ENCODE measurements at places on chromosomes 3 and 15.

DNA sequence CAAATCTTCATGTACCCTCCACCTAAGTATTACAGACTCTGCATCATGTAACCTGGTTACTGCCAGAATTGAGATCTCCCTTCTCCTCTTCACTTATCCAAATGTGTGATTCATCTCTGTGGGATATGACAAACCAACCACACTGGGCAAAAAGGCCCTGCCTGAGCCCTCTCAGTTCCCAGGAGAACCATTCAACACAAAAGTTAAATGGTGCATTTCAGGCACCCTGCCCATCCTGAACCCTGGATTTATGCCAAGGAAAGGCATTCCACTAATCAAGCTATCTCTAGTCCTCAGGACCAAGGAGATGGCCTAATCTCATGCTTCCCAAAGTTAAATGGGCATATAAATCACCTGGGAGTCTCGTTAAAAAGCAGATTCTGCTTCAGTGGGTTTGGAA is 108.5 kb downstream of the TNIK start:
- no peak for DNase-seq

DNA sequence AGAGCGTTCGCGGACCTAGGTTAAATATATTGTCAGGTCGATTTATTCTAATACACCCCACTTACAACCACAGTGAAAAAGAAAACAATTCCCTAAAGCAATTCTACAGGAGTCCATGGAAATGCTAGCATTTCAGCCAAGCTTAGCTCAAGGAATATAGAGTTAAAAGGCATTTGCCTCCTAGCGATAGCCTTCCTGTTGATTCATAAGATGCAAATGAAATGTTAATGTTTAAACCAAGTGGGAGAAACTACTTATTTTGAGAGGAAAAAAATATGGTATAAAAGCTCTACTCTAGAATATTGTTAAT is 1.7 kb upstream of the ALCAM start:
- peak; percentile 90 for DNase-seq

DNA sequence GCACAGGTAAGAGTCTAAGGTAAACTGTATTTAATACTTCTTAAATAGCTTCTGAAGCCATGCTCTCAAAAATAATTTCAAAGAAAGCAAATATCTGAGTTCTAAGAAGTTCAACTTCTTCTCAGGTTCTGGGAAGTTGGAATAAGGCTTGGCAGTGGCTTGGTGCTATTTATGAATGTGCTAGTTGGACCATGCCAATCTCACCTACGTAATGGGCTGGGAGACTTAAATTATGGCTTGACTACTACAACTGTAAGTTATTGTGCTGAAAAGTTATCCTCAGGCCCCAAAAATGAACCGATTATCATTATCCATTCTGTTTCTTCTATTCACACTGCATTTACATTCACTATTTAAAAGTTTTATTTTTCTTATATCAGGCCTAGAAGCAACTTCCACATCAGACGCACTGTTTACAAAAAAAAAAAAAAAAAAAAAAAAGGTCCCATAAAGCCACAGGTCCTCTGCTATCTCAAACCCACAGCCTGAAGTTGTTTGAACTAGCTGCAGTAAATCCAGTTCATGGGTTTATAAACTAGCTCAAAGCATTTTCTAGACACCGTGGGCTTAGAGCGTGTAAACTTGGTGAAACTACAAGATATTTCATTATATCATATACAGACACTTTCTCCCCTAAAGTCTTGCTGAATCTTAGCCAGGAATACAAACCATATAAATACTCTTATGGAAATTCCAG is 3.4 kb downstream of the LRIG1 start:
- DNase-seq = no peak

DNA sequence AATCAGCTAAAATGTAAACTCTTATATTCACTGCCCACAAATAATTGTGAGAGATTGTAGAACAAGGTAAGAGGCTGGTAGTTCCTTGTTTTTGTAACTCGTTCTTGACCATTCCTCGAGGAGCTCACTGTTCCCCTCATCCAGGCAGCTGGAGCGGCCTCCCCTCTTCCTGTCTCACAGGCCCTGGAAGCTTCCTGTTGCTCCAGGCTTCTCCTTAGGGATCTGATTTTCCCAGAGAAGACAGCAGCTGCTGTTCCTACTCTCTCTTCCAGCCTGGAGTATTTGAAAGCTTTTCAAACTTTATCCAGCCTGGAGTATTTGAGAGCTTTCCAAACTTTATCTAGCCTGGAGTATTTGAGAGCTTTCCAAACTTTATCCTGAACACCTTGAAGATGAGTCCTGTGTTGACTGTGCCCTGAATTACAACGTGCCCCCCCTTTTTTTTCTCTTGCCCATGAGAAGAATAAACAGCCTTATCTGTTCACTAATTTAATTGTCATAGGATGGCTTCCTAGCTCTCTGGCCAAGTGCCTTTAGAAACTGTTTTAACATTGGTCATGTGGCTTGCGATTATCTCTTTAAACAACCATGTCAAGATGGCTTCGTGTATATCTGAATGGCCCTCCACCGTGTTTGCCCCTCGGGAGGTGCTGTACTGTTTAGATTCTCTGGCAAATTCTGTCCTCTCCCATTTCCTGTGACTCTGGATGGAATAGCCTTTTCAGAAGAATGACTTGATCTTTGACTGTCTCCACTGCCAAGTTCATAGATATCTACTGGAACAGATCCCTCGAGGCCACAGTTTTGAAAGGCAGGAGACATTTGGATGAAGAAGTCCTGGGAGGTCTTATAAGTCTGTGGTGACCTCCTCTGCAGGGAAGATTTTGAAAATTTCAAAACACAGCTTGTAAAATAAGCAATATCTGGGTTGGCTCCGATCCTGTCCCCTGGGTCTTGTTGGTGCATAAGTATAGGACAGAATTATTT is 4.8 kb downstream of the ADAMTSL3 start:
- no peak for DNase-seq

- no peak for DNase-seq
These were observed 29.8 kb upstream of the TSC22D2 start for GRCh38 chr3:150378301-150378748.

GRCh38 chr3:58324391-58325390 is 8.0 kb upstream of the PXK start:
- DNase-seq = no peak

GRCh38 chr3:37940242-37940908 is 50.2 kb upstream of the VILL start:
- no peak for DNase-seq

GRCh38 chr3:48750856-48751255 is 33.8 kb upstream of the IP6K2 start:
- no peak for DNase-seq

DNA sequence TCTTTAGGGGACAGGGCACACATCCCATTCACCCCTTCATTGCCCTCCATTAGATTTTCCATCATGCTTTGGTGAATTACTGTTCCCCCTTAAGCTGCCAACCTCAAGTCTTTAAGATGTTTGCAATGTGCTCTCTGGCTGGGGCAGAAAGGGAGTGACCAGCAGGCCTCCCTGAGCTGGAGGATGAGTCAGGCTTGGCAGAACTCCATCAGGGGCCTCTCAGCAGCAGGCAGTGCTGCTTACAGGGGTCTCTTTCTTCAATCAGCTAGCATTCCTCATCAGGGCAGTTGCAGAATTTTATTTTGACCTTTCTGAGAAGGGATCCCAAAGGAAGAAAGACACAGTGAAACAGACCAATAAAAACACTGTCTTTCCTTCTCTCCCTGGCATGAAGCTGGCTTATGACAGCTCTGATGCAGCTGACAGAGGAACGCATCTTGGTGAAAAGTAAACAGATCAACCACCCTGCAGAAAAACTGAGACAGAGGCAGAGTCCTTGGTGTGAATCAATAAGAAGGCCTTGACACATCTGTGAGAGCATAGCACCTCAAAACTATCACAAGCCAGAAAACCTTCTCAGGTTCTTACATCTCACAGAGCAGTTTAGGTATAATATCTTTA is 88.7 kb upstream of the MRPL3 start:
- no peak for DNase-seq

- no peak for DNase-seq
These were observed 27.6 kb downstream of the RFT1 start for GRCh38 chr3:53102601-53103147.

- no peak for DNase-seq
These were observed 467.9 kb upstream of the ATP11B start for GRCh38 chr3:182325213-182325950.

GRCh38 chr3:40042752-40043443 is 233.5 kb downstream of the MYRIP start:
- DNase-seq = no peak

DNA sequence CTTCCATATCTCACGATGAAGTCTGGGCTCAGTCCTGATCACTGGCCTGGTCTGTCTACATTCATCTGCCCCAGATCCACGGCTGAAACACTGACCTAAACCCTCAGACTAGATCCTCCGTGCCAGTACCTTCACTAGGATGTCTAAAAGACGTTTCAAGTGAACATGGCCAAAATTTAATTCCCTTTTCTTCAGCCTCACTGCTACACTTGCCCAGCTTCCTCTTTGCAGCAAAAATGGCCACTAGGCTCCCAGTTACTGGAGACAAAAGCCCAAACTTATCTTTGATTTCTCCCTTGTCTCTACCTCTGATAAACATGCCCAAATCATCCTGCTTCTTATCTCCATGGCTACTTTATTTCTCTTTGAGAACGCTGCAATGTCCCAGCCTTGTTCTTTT is 1.7 kb downstream of the RASSF1 start:
- no peak for DNase-seq

- DNase-seq = no peak
These were observed 20.4 kb downstream of the SLC7A14 start for GRCh38 chr3:170565495-170565894.

GRCh38 chr3:160886421-160886820 is 130.4 kb downstream of the PPM1L start:
- no peak for DNase-seq

DNA sequence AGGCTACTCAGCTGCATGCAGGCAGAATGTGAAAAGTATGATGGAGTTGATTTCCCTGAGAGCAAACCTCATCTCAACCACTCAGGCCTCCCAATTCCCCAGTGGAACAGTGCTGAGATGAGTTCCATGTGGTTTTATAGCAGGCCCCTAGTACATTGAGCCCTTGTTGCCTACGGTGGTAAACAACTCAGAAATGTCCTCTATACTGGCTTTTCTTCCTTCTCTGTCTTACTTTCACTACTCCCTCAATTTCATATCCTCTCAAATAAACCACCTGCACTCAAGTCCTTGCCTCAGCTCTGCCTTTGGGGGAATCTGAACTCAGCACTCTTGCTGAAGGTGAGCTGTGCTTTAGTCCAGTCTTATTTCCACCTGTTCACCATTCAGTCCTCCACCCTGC is 399.9 kb downstream of the PDCD6IP start:
- DNase-seq = no peak

DNA sequence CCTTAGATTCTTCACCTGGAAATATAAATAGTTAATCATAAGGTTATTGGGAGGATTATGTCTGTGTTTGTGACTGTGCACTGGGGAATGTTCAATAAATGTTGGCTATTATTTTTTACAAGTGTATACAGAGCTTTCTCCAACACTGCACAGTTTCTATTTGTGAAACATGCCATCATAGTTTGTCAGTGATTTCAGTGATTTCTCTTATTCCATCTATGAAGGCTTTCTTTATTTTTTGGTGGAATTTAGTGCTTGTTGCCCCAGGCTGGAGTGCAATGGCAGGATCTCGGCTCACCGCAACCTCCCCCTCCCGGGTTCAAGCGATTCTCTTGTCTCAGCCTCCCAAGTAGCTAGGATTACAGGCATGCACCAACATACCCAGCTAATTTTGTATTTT is 545.0 kb upstream of the GRM7 start:
- no peak for DNase-seq

DNA sequence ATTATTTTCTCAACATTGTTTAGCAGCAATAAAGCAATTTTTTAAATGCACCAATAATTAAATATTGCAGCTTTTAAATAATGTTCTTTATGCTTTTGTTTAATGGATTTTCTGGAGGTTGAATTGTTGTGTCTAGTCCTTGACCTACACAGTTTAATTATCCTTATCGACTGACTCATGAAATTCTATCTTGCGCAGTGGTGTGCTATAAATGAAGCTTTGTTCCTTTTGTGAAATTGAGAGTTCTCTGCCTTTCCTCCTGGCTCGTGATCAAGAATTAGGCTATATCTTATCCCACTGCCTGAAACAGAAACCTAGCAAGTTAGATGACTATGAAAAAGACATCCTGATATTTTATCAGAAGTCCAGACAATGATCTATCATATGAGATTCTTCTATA is 37.0 kb upstream of the PIK3R4 start:
- no peak for DNase-seq

DNA sequence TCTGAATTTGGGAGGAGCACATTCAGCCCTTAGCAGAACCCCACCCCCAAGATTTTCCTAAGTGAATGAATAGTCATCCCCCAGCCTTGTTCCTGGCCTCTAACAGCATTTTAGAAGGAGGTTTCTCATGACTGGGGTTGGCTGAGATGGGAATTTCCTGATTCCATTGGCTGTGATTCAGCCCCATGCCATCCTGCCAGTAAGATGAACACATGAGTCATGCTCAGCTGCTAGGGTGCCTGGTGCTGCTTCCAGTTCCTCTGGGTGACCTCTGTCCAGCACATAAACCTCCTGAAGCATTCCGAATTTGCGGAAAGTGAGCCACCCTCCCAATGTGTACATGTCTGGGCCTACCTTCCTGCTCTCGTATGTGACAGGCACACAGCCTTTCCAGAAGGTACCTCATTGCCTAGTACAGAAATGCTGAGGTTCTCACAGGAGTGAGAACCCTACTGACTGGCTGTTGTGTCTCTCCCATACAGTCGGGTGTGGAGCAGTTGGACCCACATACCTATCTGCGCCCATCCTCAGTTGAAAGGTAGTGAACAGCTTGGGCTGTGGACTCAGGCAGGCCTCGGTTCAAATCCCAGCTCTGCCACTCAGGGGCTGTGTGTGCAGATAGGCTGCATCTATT is 91.7 kb downstream of the APBA2 start:
- DNase-seq = no peak

GRCh38 chr3:151203051-151203420 is at the start of gene GPR171:
GPR171 (minus strand) TSS chr3:151203216; CDS start chr3:151199386, 3,830 bp downstream.
- no peak for DNase-seq

DNA sequence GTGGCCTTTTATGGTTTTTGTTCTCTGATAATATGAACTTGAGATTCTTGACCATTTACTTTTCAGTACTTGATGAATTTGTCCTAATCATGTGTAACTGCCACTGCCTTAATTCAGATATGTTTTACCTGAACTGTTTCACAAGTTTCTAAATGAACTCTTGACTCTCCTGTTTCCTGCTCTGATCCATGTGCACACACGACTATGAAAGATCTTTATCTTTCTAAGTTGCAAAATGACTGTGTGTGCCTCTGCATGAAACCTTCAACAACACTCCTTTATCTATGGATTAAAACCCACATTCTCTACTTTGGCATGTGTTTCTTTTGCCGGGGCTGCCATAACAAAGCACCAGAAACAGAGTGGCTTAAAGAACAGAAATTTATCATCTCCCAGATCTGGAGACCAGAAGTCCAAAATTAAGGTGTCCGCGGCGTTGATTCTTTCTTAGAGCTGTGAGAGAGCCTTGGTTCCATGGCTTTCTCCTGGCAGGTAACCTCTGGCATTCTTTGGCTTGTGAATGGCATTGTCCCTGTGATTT is 275.0 kb downstream of the ADAMTSL3 start:
- no peak for DNase-seq

DNA sequence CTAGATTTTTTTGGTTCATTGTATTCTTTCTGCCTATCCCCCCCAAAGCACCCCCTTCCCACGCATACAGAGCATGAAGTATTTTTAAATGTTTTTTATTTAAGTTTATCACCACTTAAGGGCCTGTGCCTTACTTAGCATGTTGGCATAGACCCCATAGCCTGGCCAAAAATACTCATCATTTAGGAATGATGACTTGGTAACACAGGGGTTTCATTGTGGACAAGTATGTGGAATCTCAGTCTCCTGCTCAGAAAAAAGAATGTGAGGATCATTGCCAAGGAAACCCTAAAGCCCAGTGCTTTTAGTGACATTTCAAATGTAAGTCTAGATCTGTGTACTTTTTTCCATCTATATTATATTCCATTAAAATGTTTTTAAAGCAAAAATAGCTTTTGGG is 146.3 kb downstream of the ALCAM start:
- DNase-seq = no peak
